ENCODE measurements at places on chromosomes 2 and 18.
A peak's percentile ranks its signal among the peaks of the same experiment; 100 is the strongest.

DNA sequence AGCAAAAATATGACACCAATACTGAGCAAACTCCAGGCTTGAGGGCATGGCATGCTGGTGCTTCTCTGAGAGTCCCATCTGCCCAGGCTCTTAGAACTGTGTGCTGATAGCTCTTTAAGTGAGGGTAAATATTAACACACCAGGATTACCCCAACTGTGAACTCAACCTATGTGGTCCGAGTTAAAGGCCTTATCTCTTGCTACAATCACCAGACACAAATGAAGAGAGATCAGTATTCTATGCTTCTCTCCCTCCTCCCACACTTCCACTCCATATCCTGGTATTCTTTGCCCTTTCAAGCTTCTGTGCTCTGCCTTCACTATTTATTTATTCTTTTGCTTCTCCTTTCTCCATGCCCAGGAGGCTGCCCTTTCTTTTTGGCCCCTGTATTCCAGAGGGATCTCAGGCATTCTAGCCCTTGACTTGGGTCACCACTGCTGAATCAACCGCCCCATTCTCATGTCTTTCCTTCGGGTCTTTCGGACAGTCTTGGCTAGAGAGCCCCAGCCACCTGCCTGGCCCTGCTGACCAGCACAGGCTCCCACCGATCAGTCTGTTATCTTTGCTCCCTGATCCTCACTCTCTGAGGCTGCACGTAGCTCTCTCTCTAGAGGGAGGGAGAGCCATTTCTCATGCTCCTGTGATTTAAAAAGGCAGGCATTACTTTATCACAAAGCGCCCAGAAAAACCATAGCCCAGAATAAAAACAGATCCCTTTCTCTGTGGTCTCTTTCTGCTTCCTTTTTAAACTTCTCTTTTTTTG, 17.2 kb upstream of the HK2 start:
- DNase-seq: peak; percentile 82

DNA sequence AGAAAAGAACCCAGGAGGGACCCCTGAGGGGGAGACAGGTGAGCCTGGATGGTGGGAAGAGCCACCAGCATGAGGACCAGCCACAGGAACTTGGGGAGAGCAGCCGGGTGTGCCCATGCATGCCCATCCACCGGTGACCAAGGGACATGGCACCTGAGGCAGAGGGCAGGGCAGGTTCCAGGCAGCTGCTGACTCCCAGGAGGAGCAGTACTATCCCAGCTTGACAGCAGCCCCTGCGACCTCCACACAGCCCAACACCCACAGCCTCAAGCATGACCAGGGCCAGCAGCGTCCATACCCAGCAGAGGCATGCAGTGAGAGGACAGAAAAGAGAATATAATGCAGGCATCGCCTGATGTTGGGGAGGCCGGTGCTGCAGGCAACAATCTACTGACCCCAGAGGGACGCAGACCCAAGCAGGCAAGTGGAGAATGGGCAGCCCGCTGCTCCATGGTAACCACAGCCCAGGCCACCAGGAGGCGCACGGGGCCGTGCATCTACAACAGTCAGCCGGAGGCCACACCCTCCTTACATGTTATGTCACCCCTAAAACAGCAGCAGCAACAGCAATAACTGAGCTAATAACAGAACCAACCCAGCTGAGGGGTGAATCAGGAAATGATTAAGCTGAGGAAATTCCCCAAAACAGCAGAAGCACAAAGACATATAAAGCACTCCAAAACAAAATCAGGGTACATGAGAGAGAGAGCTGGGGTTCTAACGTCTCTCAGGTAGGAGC, 44.1 kb downstream of the ANKMY1 start:
- DNase-seq: no peak

DNA sequence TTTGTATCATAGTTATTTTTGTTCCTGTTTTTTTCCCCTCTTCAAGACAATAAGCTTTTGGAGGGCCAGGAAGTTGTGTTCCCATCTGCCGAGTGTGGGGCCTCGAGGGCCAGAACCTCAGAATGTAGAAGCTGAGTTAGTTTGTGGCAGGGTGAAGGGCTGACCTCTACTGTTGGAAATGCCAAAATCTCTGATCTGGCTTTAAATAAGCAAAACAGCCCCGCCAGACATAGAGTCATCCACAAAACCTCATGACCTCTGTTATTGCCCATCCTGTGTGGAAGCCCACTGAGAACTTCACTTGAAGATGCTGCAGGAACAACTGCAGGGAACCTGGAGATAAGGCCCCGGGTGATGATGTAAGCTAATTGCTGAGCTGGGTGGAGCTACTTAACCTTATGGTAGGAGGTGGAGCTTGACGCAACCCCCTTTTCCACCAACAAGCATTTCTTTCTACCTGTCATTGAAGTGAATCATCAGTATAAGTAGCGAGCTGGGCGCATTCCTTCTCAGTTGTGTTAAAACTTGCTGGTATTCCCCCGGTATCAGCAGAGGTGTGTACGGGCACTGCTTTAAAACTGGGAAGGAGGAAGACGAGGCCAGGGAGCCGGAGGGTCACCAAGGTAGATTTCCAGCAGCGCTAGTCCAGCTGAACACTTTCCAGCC, 177.2 kb downstream of the NEDD4L start:
- DNase-seq: no peak

DNA sequence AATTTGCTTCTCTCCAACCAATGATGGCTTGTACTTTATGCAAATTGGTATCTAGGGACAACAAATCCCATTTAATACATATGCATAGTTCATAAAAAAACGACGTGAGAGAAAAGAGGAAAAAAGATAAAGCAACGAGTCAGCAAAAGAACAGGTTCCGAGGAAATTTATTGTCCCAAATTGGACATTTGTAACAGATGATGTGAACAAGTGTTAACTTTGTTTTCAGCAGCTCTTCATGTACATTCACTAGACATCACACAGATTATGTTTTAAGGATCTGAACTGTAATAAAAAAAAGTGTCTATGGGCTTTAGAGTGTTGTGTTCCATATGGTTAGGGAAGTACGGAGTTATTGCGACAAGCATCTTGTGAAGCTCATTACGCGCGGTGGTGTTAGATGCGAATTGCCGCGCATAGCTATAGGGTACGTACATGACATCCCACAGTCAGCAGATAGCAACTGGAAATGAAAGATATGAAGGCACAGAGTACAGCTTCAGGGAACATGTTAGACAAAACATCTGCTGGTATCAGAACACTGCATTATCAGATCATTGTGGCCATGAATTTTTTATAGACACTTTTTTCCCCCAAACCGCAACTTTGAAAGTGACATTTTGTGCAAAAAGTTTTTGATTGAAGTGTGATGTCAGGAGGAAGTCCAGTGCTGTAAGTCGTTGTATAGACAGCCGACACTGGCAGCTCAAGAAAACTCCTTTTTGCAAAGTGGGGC, 1073.1 kb upstream of the FANCL start:
- no peak for DNase-seq

GRCh38 chr2:144032566-144032965, 487.4 kb downstream of the ZEB2 start:
- DNase-seq: no peak

All from NCI-H510A treated with DMSO at 0.1 percent for 48 hours (cell line).